ENCODE measurements at places on chromosomes 7 and 10. TPM values are rescaled to one million over a fixed set of nuclear protein-coding genes. Genes with fewer than 3 reads are reported as not detected.

DCLRE1A gene
- polyA plus RNA-seq, result 17.8 TPM

GRCh38 chr7:81209059-81209458 lies 290.2 kb upstream of the SEMA3C start:
- DNase-seq, result no peak

- no peak for DNase-seq
These were observed 7.7 kb downstream of the CHPF2 start for GRCh38 chr7:151239837-151240459.

DNA sequence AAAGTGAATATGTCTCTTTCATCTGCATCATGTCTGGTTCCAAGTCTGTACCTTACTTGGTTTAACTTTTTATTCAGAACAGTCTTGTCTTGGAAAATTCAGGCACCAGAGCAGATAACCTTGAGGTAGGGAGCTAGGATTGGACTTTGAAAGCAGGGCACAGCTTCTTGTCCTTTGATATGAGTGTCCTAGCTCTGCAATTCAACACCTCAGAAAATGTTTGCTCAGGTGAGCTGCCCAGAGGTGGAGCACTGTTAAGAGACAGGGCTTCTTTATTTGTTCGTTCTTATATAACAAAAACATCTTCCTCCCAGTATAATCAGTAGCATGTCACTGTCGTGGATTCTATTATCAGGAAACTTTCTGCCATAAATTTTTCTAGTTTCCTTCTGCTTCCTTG lies 118.3 kb downstream of the LRRC4 start:
- DNase-seq, result no peak

DNA sequence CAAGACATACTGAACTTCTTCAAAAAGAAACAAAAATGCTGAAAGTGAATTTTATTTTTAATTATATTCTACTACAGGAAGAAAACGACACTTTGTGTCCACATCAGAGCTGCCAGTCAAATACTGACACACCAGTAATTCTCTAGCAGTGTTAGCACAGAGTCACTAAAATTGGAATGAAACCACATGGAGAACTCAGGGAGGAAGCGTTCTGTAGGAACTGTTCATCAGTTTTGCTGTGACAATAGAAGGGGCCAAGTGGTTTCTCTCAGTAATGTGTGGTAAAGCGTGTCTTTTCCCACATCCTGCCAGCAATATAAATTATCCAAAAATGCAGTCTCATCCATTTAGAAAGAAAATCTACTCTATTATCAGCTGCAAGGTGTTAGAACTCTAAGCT lies 683.3 kb downstream of the GRM8 start:
- DNase-seq, result no peak

KAZALD1 gene
- polyA plus RNA-seq, result 44.4 TPM
